ENCODE measurements at places on chromosomes 7 and 10.

- DNase-seq = no peak
Observed at GRCh38 chr7:157007470-157008066, 2.9 kb downstream of the MNX1 start.

DNA sequence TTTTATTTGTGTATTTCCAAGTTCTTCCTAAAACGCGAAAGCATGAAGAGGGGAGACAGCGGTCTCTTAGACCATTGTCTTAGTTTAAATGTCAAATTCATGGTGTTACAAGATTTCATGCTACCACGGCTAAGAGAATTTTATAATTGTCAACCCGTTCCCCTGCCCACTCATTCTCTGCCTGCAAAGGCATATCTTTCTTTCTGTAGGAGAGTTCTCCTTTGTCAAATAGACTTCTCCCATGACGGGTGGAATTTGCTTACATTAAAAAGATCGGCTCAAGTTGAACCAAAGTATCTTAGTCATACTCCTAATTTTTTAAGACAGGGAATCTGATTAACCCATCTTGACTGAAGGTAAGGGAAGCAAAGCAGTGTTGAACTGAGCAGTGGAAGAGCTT lies 539.2 kb downstream of the REEP3 start:
- DNase-seq = no peak

- no peak for DNase-seq
Observed at GRCh38 chr7:142889816-142890215, 4.3 kb upstream of the TRPV6 start.

- peak; percentile 20 for DNase-seq
Observed at GRCh38 chr7:37408291-37409228, 40.1 kb downstream of the ELMO1 start.

DNA sequence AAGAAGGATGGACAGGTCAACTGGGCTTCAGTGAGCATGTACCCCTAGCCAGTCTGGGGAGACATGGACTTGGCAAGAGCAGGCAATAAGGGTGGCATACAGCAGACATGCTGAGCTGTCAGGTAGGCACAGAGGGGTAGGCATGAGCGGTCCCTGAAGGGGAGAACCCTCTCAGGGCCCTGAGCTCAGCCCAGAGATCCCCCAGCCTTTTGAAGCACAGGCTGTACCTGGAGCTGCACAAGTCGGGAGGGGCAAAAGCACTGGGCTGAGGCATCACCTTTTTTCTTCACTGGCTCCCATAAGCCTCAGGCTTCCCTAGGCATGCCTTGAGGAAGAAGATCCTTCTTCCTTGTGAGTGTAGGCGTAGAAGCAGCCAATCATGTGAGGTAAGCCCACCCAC lies 42.3 kb downstream of the ZNF727 start:
- DNase-seq = no peak

DNA sequence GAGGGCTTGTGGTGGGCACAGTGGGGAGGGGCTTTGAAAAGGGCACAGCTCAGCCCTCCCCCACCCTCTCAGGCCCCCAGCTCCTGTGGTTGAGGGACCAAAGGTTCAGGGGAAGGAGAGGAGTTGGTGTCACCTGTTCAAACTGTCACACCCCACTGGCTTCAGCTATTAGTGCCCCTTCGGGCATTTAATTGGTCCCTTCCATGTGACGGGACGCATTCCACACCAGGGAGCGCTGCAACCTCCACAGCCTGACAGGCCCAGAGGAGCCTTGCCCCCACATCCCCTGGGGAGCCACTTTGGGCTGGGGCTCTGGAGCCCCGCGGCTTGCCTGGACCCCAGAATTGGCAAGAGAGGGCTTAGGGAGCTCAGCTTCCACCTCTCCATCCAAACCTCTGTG lies 75.7 kb downstream of the C10orf105 start:
- no peak for DNase-seq

DNA sequence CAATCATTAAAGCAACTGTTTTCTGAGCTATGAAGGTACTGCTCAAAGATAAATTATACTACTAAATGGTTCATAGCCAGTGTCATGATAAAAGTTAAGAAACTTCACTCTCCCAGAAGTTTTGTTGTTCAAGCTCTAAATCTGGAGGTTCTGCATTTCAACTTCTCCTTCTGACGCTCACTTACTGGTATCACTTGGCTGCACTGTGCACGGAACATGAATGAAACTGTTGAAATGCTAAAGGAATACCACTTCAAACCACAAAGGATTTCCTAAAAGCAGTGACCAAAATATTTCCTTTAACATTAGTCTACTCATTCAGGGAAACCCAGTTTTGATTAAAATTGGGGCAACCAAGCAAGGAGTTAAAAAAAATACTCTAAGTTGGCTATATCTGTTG lies 93.6 kb downstream of the UBE2H start:
- DNase-seq = no peak

DNA sequence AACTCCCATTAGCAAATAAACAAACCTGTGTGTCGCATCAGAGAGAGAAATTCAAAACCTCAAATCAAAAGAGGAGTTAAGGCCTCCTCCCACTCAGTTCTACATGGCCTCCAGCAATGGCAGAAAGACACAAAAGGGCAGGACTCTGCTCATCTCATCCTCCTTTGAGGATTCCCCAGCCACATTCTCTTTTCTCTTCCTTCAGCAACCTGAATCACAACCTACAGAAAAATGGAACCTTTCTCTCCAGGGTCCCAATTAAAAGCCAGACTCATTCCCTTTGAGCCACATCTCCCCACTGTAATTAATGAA lies 7.9 kb downstream of the OSBPL3 start:
- DNase-seq = no peak

DNA sequence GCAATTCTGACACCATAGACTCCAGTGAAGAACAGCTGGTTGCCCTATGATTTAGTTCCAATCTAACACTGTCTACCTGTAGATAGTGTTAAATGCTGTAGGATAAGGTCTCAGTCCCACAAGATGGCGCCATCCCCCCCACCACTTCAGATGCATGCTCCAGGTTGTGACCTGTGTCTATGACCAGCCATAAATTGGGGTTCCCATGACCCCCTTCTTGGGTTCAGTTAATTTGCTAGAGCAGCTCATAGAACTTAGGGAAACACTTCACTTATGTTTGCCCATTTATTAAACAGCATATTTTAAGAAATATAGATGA lies 13.1 kb downstream of the CCSER2 start:
- DNase-seq = no peak
